Activated CD4-positive, alpha-beta T cell treated with anti-CD3 and anti-CD28 coated beads for 4 hours (primary cell): ENCODE measurements at places on chromosomes 7 and 10.

- no peak for DNase-seq
Measured at GRCh38 chr10:129398711-129399141, 68.3 kb upstream of the MGMT start.

- no peak for DNase-seq
Measured at GRCh38 chr10:52526251-52526823, 212.3 kb downstream of the DKK1 start.

- DNase-seq, result peak; percentile 44
Measured at GRCh38 chr10:33005322-33006301, 47.6 kb upstream of the ITGB1 start.

- DNase-seq, result no peak
Measured at GRCh38 chr7:29282819-29283414, 88.3 kb downstream of the CHN2 start.

- no peak for DNase-seq
Measured at GRCh38 chr7:28423918-28424514, 11.7 kb downstream of the CREB5 start.

DNA sequence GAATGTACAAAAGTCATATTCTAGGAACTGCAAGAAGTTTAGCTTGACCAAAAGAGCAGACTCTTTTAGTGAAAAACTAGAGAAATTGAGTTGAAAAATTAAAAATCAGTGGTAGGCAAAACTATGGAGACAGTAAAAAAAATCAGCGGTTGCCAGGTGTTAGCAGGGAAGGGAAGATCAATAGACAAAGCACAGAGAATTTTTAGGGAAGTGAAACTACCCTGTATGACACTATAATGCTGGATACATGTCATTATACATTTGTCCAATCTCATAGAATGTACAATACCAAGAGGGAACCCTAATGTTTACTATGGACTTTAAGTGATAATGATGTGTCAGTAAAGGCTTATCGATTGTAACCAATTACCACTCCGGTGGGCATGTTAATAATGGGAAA, 761.9 kb downstream of the MAGI2 start:
- DNase-seq, result no peak

GRCh38 chr10:35884657-35885071, 242.6 kb upstream of the FZD8 start:
- no peak for DNase-seq

GRCh38 chr10:103667356-103667755, 173.9 kb downstream of the NEURL1 start:
- DNase-seq, result no peak

GRCh38 chr7:132232406-132232805, 343.9 kb downstream of the PLXNA4 start:
- DNase-seq, result no peak
